NCI-H774 (cell line): ENCODE measurements at places on chromosomes 1 and 21.
A peak's percentile ranks its signal among the peaks of the same experiment; 100 is the strongest.

DNA sequence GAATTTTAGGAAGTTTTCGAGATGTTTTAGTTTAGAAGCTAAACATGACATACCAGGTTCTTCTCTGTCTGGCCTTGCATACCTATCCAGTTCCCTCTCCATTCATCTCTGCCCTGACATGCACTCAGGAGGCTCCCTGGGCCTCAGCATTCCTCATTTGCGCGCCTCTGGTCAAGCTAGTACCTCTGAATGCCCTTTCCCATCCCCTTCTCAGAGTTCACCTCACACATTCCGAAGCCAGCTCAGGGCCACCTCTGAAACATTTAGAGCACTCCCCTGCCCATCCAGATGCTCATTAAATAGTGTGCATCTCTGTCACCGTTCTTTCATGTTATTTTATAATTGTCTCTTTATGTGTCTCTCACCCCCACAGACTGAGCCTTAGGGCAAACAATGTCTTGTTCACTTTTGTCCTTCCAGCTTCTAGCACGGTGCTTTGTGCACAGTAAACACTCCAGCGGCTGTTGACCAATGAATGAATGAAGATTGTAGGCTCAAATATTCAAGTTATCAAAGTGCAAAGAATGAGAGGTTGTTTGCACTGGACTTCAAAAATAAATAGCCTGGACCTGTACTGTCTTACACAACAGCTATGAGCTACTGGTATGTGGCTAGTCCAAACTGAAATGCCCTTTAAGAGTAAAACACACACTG is 1.2 kb upstream of the DHCR24 start:
- peak; percentile 83 for DNase-seq

DNA sequence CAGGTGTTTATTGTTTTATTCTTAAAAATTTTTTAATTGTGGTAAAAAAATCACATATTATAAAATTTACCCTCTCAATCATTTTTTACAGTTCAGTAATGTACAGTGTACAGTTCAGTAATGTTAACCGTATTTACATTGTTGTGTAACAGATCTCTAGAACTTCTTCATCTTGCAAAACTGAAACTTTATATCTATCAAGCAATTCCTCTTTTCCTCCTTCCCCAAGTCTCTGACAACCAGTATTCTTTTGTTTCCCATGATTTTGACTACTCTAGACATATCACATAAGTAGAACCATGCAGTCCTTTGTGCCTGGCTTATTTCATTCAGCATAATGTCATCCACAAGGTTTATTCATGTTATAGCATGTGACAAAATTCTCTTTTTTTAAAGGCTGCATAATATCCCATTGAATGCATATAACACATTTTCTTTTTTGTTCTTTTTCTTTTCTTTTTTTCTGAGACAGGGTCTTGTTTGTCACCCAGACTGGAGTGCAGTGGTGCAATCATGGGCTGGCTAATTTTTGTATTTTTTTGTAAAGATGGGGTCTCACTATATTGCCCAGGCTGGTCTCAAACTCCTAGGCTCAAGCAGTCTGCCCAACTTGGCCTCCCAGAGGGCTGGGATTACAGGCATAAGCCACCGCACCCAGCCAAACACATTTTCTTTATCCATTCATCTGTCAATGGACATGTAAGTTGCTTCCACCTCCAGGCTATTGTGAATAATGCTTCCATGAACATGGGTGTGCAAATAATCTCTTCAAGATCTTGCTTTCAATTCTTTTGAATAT is 17.2 kb upstream of the RCSD1 start:
- no peak for DNase-seq

DNA sequence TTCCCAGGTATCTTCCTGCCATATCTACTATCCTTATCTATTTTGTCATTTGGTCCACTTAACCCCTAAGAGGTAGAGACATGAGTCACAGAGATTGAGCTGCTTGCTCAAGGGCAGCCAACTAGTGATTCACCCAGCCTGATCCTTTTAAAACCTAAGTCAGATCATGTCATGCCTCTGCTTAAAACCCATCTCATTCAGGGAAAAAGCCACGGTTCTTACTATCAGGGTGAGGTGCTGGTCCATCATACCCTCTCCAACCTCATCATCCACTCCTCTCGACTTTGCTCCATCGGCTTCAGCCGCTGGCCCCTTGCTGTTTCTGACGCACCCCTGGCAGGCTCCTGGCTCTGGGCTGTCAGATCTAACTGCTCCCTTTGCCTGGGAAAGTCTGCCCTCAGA is 14.4 kb upstream of the PPP1R15B start:
- DNase-seq = no peak

DNA sequence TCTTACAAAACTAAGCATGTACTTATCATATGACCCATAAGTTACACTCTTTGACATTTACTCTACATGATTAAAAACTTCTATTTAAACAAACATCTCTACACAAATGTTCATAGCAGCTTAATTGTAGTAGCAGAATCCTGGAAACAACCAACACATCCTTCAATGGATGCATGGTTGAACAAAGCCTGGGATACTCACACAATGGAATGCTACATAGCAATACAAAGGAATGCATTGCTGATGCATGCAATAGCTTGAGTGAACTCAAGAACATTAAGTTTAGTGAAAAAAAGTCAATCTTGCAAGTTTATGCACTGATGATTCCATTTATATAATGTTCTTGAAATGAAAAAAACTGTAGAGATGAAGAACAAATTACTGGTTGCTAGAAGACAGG is 686.9 kb downstream of the LRRIQ3 start:
- DNase-seq = no peak

DNA sequence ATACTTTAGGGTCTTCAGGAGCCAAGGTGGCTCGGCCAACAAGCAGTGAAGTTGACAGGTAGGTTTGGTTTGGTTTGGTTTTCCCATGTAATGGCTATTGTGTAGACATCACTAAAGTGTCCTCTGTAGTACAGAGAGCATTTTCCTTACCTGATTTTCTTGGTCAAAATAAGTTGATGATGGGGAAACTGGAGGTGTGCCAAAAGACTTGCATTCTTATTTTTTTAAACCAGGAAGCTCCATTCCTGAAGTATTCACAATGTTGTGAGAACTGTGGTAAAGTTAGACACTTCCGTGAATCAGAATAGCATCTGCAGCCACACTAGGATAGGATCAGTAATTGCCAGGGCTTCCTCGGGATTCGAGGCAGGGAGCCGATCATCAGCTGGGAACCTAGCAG is 2.9 kb downstream of the ZBTB37 start:
- no peak for DNase-seq

DNA sequence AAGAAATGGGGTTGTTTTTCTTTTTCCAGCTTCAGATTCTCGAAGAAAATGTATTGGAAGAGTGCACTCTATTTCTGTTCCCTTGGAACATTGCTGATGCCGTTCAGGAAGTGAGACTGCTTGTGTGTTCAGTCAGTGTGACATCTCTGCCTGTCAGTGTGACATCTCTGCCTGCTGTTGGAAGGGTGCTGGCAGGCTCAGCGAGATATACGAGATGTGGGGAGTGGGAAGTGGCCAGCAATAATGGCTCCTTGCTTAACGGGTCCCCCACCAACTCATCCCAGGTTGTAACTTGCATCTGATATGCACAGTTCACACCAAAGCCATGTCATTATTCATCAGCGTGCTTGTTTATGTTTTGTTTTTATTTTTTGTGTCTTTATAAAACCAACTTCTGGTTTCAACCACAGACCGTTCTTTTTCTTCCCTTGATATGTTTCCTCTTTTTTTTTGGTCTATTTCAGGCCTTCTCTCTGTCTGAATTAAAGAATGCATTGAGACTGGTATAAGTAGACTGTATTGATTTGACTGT is 145.4 kb downstream of the GALNT2 start:
- DNase-seq = no peak

DNA sequence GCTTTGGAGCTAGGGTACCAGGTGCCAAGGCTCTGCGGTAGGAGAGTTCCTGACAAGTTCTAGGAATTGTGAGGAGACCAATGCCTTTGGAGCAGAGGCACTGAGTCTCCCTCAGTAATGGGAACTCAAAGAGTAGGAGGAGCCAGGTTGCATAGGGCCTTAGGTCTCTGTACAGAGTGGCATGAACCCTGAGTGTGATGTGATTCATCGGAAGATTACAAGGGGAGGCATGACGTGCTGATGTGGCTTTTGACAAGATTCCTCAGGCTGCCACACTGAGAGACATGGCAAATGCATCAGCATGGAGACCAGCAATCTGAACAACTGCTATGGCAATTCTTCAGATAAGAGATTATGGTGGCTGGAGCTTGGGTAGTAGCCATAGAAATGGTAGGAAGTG is 94.6 kb upstream of the SLC44A3 start:
- no peak for DNase-seq

GRCh38 chr1:59482986-59483385 is 186.1 kb downstream of the FGGY start:
- DNase-seq = no peak
